ENCODE measurements at places on chromosomes 6 and 20.

- ATAC-seq, result no peak
Measured at GRCh38 chr6:159099961-159100360, 55.2 kb upstream of the TAGAP start.

DNA sequence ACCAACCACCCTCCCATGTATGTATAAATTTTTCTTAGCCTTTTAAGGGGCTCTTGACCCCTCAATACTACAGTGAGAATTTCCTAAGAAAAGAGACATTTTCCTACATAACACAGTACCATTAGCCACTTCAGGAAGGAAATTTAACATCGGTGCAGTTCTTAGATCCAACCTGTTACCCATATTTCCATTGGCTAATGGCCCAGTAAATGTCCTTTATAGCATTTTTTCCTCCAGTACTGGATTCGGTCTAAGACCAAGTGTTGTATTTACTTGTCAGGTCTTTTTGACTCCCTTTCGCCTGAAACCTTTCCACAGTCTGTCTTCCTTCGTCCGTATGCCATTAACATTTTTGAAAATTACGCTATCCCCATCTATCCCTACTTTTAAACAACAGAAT lies 173.4 kb upstream of the PMEPA1 start:
- ATAC-seq, result no peak

GRCh38 chr6:40477246-40478126 lies 109.7 kb downstream of the LRFN2 start:
- ATAC-seq, result no peak

DNA sequence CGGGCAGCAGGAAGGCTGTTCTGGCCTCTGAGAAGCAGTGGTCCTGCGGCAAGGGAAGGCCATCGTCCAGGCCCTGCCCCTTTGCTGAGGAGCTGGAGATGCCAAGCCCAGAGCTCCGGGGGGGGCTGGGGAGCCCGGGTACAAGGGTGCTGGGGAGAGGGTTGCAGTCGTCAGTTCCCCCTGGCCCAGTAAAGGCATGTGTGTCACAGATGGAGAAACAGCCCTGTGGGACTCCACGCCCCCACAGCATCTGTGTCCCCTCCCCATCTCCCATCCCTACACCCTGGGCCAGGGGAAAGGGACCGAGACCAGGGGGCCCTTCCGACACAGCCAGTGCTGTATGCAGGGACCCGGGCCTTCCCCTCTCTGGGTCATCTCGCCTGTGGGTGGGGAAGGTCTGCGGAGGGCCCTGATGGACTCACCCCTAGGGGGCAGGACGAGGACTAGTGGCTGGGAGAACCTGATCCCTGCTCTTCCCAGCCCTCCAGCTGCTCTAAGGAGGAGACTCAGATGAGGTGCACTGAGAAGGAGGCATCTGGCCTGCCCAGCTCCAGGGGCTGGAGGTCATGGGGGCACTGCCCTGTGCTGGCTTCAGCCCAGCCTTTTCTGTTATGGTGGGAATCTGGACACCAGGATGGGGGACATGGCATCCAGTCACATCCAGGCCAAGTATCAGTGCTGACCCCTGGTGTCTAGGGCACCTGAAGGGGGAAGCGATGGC lies 609 bp downstream of the MYL9 start:
- peak; percentile 30 for ATAC-seq

GRCh38 chr20:52105442-52106422 lies 85.8 kb downstream of the ZFP64 start:
- no peak for ATAC-seq

- no peak for ATAC-seq
Measured at GRCh38 chr6:167485186-167485978, 160.5 kb downstream of the TTLL2 start.

GRCh38 chr20:34299556-34300255 lies 3.4 kb downstream of the AHCY start:
- ATAC-seq, result no peak

DNA sequence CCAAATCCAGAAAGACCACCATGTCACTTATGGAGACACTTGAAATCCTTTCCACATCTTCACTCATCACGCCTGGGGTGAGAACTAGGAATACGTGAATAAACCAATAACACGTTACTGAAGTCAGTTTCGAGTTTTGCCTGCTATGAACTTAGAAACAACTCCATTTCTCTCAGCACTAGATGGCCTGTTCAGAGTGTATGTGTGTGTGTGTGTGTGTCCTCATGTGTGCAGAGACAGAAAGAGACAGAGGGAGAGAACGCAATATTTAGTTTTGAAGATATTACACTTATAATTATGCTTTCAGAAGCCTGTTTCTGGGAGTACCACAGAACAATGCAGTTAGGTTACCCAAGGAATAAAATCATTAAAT lies 81.2 kb upstream of the CCN6 start:
- ATAC-seq, result peak; percentile 51

DNA sequence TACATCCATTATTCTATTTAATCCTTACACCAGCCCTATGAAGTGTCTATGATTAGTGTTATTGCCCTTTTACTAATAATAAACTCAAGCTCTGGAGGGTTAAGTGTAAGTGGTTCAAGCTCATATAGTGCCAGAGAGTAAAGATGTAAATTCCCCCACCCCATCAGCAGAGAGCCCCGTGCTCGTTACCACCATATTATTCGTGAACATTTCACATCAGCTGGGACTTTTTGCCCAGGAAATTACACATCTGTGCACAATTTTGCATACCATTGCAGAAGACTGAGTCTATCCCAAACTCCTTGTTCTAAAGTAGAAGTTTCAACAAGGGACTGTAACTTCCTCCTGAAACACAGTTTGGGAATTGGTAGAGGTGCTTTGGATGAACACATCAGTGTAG lies 220.1 kb downstream of the BCAS1 start:
- no peak for ATAC-seq

- ATAC-seq, result no peak
Measured at GRCh38 chr6:39776581-39776980, 15.6 kb upstream of the DAAM2 start.

DNA sequence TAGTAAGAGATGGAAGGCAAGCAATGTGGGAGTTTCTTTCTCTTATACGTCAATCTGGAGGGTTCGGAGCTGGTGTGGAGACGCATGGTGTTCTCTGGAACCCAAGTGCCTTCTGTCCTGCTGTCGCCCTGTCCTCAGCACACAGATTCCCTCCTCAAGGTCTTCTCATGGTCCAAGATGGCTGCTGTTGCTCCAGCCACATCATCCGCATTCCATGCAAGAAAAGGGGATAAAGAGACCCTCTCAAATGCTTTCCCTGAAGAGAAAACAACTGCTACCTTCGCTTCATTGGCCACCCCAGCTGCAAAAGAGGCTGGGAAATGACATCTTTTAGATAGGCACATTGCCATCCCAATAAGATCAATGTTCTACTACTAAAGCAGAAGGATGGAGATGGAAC lies 151.2 kb downstream of the ANKRD60 start:
- no peak for ATAC-seq

DNA sequence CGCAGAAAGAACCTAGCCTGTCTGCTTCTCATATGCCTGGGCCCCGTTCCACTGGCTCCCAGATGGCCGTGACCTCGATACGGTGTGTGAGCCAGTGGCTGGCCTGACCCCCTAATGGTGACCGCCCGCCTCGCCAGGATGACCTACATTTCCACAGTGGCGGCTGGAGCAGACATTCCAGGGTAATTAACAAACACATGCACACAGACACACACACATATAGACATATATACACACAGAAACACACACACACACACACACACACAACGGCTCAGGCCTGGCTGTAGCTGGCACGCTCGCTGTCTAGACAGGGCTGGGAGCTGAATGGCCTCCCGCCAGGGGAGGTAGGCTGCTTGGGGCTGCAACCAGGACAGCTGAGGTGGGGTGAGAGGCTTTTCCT lies 227.1 kb downstream of the ANKRD60 start:
- peak; percentile 37 for ATAC-seq

- ATAC-seq, result no peak
Measured at GRCh38 chr6:15409301-15410125, 163.6 kb downstream of the JARID2 start.

DNA sequence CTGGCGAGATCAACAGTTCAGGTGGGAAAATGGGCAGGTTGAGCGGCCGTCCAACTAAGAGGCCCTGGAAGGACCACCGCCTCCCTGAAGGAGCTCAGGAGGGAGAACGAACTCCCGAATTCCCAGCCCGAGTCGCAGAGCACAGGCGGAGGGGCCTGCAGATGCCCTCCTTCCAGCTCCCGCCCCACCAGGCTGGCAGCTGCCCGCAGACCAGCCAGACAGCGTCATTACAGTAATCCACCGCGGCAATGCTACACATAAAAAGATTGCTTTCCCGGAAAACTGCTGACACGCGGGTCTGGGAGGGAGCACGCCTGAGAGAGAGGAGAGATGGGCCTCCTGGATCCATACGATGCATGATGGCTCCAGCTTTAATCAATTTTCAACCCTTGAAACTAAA lies 30.5 kb upstream of the SLCO4A1 start:
- no peak for ATAC-seq

GRCh38 chr20:32057656-32058184 lies 5.7 kb downstream of the HCK start:
- ATAC-seq, result no peak

DNA sequence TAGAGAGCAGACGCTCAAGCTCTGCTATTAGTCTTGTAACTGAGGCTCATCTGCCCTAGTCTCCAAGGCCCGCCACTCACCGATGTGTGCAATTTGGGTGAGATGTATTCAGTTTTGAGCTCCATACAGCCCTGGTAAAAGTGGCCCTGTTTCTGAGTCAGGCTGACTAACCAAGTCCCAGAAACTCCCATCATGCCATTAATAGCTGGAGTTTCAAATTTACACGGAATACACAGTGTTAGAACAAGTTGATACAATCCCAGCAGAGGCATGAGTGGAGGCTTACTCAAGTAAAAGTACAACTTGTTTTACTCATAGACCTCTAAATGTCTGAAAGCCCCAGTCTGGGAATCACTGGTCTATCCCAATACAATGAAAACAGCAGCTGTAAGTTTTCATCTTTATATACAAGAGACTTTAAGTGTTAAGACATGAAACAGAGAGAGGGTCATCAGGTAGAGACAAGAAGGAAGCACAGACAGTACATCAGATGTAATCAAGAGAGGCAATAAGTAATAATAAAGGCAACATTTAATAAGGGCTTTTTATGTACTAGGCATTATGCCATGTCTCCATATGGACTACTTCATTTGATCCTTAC lies 42.4 kb downstream of the RTN4IP1 start:
- no peak for ATAC-seq

DNA sequence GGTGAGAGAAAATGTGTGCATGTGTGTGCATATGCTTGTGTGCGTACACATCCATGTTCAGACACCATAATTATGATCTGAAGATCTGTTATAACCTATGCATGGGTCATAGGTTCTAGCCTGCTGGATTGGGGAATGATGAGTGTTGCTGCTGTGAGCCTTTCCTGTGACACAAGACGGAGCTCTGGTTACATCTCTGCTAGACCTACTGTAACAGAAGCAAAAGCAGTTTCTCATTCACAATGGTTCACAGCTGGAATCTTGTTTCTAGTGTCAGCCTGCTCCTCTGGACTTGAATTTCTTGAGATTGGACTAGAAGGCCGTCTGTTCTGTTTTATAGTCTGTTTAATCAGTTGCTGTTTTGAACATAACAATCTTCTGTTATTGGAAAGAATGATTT lies 40.1 kb downstream of the DEFB114 start:
- ATAC-seq, result no peak

DNA sequence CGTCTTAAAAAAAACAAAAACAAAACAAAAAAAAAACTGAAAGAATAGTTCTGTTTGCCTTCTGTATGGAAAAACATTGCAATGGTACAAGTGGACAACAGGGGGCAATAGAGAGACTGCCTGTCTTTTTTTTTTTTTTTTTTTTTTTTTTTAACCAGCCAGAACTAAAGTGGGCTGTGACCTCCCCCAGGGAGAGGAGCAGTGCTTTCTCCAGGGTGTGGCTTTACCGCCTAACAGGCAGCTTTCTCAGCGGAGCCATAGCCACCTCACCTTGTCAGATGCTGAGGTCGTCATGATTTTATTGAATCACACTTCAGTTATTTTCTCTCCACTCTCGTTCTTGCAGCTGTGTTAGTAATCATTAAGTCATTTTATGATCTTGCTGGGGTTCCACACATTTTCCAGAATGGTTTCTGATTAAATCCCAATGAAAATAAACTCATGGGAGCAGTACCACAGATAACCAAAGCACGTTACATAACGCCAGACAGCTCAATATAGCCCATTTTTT lies 78.4 kb downstream of the GMPR start:
- no peak for ATAC-seq

DNA sequence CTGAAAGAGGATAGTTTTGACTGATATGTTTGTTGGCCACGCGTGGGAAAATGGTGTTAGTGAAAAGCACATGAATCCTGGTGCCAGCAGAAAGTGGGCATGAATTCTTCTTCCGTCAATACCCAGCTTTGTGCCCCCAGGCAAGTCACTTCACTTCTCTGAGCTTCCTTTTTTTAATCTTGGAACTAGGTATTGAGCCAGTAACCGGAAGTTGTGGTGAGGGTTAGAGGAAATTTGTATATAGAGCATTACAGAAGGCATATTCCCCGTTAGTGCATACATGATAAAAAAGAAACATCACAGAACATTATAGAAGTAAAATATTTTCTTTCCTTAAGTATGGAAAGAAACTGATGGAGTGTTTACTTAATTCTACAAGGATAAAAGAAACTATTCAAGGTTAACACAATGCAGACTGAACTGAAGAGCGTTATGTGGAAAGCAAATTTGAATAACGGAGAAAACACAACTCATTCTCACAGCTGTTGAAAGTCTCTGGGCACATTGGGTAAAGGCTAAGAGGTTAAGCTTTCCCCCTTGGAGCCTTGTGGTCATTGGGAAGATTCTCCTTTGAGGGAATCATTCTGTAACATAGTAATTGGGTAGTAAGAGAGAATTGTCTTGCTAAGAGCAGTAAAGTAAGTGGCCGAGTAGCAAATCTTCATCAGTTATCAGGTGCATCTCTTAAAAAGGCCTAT lies 223.1 kb downstream of the BCAS1 start:
- no peak for ATAC-seq

GRCh38 chr20:5715071-5715841 lies 34.9 kb upstream of the SHLD1 start:
- no peak for ATAC-seq

GRCh38 chr6:83509441-83509840 lies 2.9 kb upstream of the PRSS35 start:
- ATAC-seq, result no peak

- ATAC-seq, result no peak
Measured at GRCh38 chr20:63561624-63562396, 7.9 kb downstream of the FNDC11 start.

DNA sequence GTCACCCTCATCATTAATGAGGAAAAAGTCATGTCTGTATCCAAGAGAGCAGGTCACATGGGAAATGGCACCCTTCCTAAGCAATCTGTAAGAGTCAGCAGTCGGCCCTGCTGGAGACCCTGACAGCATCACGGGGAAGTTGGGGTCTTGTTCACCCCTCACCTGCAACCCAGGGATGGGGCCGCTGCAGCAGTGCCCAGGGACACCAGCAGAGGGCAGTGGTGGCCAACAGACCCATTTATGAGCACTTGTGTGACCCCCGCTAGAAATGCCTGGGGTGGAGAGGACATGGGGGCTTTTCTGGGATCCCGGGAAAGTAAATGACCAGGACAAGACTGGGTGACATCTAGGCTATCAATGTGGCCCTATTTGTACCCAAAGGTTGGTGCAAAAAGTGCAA lies 35.9 kb downstream of the ANKRD60 start:
- ATAC-seq, result peak; percentile 61
